ENCODE measurements at places on chromosomes 6 and 20. TPM values are rescaled to one million over a fixed set of nuclear protein-coding genes. Genes with fewer than 3 reads are reported as not detected.

- no peaks in the 10 kb centered on the region for H3K4me1 ChIP-seq
- no peaks in the 10 kb centered on the region for H3K36me3 ChIP-seq
- DNase-seq: no peak
- no peak overlapping the region for H3K27ac ChIP-seq
These were observed 84.5 kb downstream of the SLC16A10 start for GRCh38 chr6:111171577-111172400.

The ZNF831 gene
- 0.03 TPM for total RNA-seq

GRCh38 chr6:31125162-31125561, 4.9 kb upstream of the CDSN start:
- H3K4me3 ChIP-seq: no peak overlapping the region
- H3K27me3 ChIP-seq: peaks cover 2% of the 10 kb centered on the region
- H3K4me1 ChIP-seq: peaks cover 20% of the 10 kb centered on the region

The PDSS2 gene
- total RNA-seq: 17.7 TPM

DNA sequence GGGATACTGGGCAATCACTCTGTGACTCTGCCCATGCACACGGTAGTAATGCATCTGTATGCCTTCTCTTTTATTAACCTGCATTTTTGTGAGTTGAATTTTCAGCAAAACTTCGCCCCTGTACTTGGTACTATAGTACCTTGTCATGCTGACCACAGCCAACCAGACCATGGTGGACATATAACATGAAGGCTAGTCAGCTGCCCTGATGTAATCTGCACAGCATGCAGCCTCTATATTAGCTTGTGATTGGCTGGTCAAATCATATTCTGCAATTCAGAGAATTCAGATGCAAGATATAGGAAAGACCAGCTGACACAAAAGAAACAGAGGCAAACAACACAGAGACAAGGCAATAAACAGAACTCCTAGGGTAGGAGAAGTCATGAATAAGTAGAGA, 200.9 kb upstream of the JARID2 start:
- no peaks in the 10 kb centered on the region for H3K27me3 ChIP-seq
- no peaks in the 10 kb centered on the region for H3K4me1 ChIP-seq
- DNase-seq: no peak
- no peak overlapping the region for H3K27ac ChIP-seq
- H3K4me3 ChIP-seq: no peak overlapping the region
- H3K36me3 ChIP-seq: no peaks in the 10 kb centered on the region

The CEP57L1 gene
- 37.6 TPM for total RNA-seq

GRCh38 chr6:6870921-6871320, 236.8 kb upstream of the RREB1 start:
- no peaks in the 10 kb centered on the region for H3K4me1 ChIP-seq
- H3K27me3 ChIP-seq: peaks cover 2% of the 10 kb centered on the region
- H3K27ac ChIP-seq: no peak overlapping the region
- H3K4me3 ChIP-seq: no peak overlapping the region
- no peak for DNase-seq

GRCh38 chr6:37974943-37975342, 155.4 kb downstream of the ZFAND3 start:
- no peak overlapping the region for H3K4me3 ChIP-seq
- H3K27ac ChIP-seq: no peak overlapping the region
- no peaks in the 10 kb centered on the region for H3K27me3 ChIP-seq
- no peaks in the 10 kb centered on the region for H3K36me3 ChIP-seq

DNA sequence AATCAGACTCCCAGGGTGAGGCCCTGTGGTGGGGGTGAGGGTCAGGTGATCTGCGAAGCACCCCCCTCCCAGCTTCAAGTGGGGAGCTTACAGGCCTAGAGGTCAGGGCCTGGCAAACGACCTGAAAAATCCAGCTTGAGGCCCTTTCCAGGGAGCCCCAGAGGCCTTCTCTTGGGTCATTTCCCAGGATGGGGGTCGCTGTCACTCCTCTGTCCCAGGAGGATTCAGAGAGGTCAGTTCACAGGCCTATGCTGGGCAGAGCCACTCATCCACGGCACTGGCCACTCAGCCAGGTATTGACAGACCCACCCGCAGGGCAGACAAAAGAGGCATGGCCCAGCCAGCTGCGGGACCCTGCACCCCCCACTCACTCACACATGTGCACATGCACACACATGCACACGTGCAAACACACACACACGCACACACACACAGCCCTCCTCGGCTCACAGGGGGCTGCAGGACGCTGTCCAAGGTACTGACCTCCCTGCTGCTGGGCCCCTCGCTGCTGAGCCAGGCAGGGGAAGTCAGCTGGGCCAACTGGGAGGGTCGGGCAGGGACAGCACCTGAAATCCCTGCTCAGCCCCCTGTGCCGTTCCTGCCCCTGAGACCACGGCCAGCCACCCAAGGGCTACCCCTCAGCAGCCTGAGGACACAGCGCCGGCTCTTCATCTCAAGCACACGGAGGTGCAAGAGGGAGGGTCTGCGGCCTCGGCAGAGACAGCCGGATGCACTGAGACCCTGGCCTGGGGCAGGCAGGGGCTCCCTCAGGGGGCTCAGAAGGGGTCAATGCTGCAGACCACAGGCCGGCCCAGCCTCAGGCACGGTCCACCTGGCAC, 113.8 kb downstream of the TAF4 start:
- no peaks in the 10 kb centered on the region for H3K4me1 ChIP-seq
- no peak for DNase-seq
- no peaks in the 10 kb centered on the region for H3K27me3 ChIP-seq
- no peak overlapping the region for H3K4me3 ChIP-seq

DNA sequence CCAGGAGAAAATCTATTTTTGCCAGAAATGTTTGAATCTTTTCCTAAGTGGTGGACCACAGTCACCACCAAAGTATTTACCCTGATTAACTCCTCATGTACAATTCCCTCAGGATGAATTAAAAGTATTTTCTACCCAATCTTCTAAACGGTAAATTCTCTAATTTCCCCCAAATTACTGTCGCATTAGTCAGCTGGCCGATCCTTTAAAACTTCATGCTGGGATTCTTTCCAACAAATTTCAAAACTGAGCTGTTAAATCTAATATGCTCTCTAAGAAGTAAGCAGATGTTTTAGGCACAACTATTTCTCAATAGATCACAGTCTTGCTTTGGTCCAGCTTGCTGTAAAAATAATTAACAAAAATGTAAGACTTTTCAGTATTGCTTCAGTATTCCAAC, 447.2 kb downstream of the FRK start:
- H3K27me3 ChIP-seq: no peaks in the 10 kb centered on the region
- H3K4me3 ChIP-seq: no peak overlapping the region
- no peak for DNase-seq
- H3K27ac ChIP-seq: no peak overlapping the region
- H3K4me1 ChIP-seq: no peaks in the 10 kb centered on the region

DNA sequence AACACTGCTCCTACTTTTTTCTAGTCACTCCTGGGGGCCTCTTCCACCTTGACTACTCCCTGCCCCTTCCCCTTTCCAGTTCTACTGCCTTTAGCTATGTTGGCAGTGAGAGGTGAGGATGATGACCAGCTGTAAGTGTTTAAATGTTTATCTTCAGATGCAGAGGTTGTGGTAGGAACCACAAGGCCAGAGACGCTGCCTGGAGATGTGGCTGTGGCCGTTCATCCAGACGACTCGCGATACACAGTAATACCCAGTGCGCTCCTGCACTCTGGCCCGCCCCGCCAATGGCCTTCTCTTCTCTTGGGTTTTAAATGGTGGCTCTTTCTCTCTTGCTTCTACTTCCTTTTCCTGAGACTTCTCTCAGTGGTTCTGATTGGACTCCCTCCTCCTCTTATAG, 4.6 kb downstream of the VARS2 start:
- H3K4me1 ChIP-seq: peaks cover 10% of the 10 kb centered on the region
- H3K36me3 ChIP-seq: no peaks in the 10 kb centered on the region
- H3K27me3 ChIP-seq: no peaks in the 10 kb centered on the region
- no peak overlapping the region for H3K4me3 ChIP-seq
- DNase-seq: no peak

DNA sequence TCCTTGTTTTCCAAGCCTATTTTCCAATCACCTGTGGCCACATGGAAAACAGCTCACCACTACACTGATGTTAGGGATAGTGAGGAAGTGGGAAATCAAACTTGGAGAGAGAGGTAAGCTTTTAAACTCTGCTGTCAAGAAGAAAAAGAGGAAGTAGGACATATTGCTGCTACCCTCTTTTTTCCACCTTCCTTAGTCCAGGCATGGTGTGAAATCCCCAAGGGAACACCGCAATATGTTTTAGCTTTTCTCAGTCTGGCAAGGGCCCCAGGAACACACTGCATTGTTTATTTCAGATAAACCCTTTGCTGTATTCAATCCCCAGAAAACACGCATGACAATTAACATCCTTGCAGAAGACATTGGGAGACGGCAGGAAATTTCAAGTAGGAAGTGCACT, 61.3 kb downstream of the HS3ST5 start:
- DNase-seq: no peak
- H3K27me3 ChIP-seq: no peaks in the 10 kb centered on the region
- no peak overlapping the region for H3K4me3 ChIP-seq
- H3K27ac ChIP-seq: no peak overlapping the region
- H3K4me1 ChIP-seq: no peaks in the 10 kb centered on the region

The PREX1 gene
- 20.0 TPM for total RNA-seq
